SJCRH30 (cell line): ENCODE measurements at places on chromosomes 2 and 18. TPM values are rescaled to one million over a fixed set of nuclear protein-coding genes. Genes with fewer than 3 reads are reported as not detected.

UGT1A7 gene
- total RNA-seq = not detected in 2 replicates

DNA sequence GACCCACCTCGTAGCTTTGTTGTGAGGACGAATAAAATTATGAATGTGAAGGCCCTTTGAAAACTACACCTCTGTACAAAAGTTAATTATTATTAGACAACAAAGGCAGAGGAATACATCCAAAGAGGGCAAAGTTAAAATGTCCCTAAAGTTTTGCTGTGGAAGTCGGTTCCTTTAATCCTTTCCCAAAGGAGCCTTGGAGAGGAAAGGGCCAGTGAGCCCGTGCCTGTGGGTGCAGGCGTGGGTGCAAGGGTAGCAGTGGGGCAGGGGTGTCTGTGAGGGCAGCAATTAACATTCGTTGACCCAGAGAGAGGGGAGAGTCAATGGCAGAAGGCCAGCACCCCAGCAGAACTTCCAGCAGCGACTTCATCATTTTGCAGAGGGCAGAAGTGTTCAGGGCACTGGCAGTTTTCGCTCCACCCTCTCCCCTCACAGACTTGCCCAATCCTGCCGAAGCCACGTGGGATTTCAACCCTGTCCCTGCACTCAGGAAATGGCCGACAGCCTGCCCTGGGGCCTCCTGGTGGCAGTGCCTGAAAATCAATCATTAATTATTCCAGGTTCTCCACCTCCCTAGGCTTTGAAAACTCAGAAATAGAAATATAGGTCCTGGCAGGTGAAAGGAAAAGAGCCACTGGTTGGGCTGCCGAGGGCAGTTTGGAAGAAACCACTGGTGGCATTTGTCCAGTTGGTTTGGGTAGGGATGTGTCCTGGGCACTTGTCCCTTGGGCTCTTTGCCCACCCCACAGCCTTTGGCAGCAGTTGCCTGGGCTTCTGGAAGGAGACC, 4.2 kb upstream of the PAX8 start:
- no peaks in the 10 kb centered on the region for H3K27me3 ChIP-seq
- H3K36me3 ChIP-seq = no peaks in the 10 kb centered on the region
- no peak overlapping the region for H3K4me3 ChIP-seq
- peak; percentile 74 for DNase-seq

KIF5C gene
- 5.8 and 6.6 TPM in 2 replicates for total RNA-seq

- H3K4me3 ChIP-seq = no peak overlapping the region
- no peaks in the 10 kb centered on the region for H3K27me3 ChIP-seq
- H3K4me1 ChIP-seq = peaks cover 17% of the 10 kb centered on the region
- DNase-seq = no peak
Observed at GRCh38 chr2:39484206-39484605, 47.1 kb upstream of the MAP4K3 start.

FOXI3 gene
- total RNA-seq = not detected in 2 replicates

GRCh38 chr2:150697596-150697995, 210.1 kb upstream of the RND3 start:
- H3K27ac ChIP-seq = no peak overlapping the region
- no peak overlapping the region for H3K4me3 ChIP-seq
- H3K36me3 ChIP-seq = no peaks in the 10 kb centered on the region
- no peaks in the 10 kb centered on the region for H3K4me1 ChIP-seq

DNA sequence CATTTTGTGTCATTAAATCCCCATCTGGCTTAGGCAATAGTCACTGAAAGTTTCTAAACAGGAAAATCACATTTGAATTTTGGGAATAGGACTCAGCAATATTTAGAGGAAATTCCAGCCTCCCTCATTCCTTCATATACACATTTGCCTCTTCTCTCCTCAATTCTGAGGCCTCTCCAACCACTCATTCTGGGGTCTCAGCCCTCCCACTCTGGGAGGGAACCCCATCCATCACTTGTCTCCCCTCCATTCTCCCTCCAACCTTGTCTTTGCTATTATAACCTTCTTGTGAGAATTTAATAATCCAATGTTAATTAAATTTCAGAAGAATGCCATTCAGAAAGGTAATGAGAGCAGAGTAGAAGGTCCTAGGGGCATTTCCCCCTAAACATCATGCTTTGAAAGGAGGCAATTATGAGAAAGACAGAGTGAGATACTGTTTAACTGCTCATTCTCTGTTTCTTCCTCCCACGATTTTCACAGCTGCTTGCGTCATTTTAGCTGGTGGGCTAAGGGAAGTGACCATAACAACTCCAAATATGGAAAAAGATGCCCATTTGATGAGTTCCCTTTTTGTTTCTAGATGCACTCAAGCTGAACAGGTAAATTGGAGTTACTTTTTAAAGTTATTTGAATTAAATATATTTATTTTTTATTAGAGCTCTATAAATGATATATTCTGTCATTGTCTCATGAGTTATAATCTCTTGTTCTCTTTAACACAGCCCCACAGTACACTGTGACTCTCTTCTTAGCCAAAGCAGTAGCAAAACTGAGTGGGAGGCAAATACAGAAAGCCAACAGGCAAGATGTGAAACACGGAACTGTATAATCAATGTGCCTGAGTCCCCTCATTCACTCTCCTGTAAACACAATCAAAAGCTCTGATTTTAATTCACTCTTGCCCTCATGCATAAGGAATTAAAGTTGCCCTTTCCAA, 135.1 kb downstream of the DLGAP1 start:
- H3K4me3 ChIP-seq = no peak overlapping the region
- H3K27me3 ChIP-seq = no peaks in the 10 kb centered on the region
- no peaks in the 10 kb centered on the region for H3K4me1 ChIP-seq
- no peaks in the 10 kb centered on the region for H3K36me3 ChIP-seq
- DNase-seq = peak; percentile 17

DNA sequence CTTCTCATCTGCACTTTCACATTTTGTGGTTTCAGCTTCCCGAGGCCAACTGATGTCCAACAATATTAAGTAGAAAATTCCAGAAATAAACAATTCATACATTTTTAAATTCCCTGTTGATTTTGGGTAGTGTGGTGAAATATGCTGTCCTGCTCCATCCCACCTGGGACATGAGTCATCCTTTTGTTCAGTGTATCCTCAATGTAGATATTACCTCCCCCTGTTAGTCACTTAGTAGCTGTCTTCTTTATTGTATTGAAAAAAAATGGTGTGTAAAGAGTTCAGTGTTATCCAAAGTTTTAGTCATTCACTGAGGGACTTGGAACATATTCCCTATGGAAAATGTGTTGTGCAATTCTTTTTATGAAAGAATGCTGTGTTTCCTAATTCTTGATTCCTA, 348.1 kb downstream of the SOCS6 start:
- H3K4me1 ChIP-seq = no peaks in the 10 kb centered on the region
- H3K27ac ChIP-seq = no peak overlapping the region

DNA sequence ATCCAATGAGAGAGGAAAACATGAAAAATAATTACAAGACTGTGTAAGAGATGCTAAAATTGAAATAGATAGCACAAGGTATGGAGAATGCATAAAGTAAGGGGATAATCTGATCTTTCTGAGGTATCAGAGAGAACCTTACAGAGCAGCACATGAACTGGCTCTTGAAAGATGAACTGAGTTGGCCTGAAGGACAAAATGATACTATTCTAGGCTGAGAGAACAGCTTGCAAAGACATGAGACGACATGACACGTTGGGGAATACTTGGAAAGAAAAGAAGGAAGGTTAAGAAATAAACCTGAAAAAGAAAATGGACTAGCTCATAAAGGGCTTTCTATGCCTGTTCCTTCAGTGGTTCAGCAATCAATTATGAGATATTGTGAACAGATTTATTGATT, 152.7 kb upstream of the MYO3B start:
- H3K4me3 ChIP-seq = no peak overlapping the region
- no peak overlapping the region for H3K27ac ChIP-seq
- H3K27me3 ChIP-seq = no peaks in the 10 kb centered on the region
- no peaks in the 10 kb centered on the region for H3K4me1 ChIP-seq

GRCh38 chr2:110807522-110807921, 75.1 kb downstream of the ACOXL start:
- H3K27ac ChIP-seq = no peak overlapping the region
- no peak overlapping the region for H3K4me3 ChIP-seq
- H3K27me3 ChIP-seq = peaks cover 3% of the 10 kb centered on the region; the same call in 1 of the 2 replicates
- 0 out of 2 replicates have a peak, but pooled peaks cover 3% of the 10 kb centered on the region for H3K4me1 ChIP-seq

DNA sequence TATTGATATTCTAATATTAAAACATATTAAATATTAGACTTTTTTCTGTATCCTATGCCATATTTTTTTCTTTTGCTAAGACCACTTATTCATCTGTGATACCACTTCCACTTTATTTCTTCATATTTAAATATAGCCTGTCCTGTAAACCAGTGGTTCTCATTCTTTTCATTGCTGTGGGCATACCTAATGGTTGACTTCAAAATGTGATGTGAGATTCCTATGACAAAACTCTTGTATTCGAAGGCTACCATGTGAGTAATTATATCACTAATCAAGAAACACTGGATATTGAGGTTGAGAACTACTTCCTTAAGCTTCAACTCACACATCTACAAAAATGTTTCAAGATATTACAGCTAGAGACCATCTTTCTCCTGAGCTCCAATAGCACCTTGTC, 3.6 kb downstream of the SCRN3 start:
- no peaks in the 10 kb centered on the region for H3K36me3 ChIP-seq
- H3K4me1 ChIP-seq = peaks cover 2% of the 10 kb centered on the region; the same call in 1 of the 2 replicates
- no peak overlapping the region for H3K4me3 ChIP-seq
- no peak overlapping the region for H3K27ac ChIP-seq
- no peaks in the 10 kb centered on the region for H3K27me3 ChIP-seq

DNA sequence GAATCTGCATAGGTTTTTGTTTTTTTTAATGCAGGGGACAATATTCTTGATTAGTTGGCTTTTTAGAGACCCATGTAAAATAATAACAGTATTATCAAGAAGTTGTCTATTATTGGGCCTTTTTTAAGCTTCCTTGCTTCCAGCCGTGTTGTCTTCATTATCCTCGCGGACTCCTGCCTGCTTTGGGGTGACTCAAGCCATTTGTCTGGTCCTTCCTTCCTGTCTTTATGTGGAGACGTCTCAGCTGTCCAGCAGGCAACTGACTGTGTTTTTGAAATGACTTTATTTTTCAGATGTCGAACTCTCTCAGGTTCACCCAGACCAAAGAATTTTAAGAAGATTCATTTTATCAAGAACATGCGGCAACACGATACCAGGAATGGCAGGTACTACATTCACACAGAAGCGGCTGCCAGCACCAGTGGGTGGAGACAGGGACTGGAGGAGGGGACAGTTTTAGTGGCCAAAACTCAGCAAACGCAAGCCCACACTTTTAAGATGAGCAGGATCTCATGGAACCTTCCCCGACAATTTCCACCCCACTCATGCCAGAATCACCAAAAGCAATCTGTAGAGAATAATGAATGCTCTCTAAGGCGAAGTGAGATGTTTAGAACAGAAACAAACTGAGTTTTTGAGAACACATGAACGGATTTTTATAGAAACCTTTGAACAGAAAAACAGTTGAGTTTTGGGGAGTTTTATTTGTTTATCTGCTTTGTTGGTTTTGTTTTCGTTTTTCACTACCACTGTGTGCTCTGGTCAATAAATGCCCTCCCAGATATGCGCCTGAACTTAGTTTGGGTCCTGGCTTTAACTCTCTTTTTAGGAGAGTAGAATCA, 59.1 kb downstream of the CABLES1 start:
- H3K36me3 ChIP-seq = no peaks in the 10 kb centered on the region
- H3K27ac ChIP-seq = no peak overlapping the region

- peak overlapping the region; percentile 99 for H3K27ac ChIP-seq
- peak; percentile 62 for DNase-seq
- H3K4me3 ChIP-seq = peak overlapping the region; percentile 95
Observed at GRCh38 chr2:64652231-64653108, 1.2 kb downstream of the SERTAD2 start.
